ENCODE measurements at places on chromosomes 3 and 15. TPM values are rescaled to one million over a fixed set of nuclear protein-coding genes. Genes with fewer than 3 reads are reported as not detected.
A peak's percentile ranks its signal among the peaks of the same experiment; 100 is the strongest.

DNA sequence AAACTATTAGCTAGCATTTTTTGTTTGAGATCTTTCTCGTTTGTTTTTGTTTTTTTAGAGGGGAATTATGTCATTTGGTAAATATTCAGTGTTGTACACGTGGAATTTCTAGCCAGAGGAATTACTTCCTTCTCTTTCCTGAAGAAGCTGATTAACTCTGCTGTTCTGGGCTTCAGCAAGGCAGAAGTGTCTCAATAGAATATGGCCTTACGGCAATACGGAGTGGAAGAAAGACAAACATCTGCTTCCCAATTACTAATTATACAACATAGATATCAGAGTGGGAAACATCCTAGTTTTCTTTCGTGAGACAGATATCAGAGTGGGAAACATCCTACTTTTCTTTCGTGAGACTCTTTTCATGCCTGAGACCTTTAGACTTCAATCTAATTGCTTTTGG lies 11.9 kb downstream of the P3H2 start:
- DNase-seq = no peak

GRCh38 chr15:38129531-38130204 lies 123.0 kb upstream of the SPRED1 start:
- peak; percentile 68 for DNase-seq

- DNase-seq = no peak
These were observed 32.1 kb downstream of the KIF7 start for GRCh38 chr15:89623165-89623564.

DNA sequence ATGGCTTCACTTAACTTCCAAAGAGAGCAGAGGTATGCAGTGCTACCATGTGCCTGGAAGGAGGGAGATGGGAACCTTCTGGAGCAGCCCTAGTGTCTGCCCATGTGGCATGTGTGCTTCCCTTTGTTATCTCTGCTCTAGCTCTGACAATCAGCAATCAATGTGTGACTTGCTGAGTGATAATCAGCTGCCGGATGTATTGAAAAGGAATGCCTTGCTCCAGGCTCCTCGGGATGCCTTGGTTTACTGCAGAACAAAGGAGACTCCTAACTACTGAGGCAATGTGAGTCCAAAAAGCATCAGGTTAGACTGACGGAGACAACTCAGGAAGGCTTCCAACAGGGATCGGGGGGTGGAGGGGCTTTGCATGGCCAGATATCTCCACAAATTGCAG lies 36.0 kb upstream of the CORO2B start:
- DNase-seq = no peak

- peak; percentile 4 for DNase-seq
These were observed 19.3 kb downstream of the IQSEC1 start for GRCh38 chr3:13053893-13054292.

DNA sequence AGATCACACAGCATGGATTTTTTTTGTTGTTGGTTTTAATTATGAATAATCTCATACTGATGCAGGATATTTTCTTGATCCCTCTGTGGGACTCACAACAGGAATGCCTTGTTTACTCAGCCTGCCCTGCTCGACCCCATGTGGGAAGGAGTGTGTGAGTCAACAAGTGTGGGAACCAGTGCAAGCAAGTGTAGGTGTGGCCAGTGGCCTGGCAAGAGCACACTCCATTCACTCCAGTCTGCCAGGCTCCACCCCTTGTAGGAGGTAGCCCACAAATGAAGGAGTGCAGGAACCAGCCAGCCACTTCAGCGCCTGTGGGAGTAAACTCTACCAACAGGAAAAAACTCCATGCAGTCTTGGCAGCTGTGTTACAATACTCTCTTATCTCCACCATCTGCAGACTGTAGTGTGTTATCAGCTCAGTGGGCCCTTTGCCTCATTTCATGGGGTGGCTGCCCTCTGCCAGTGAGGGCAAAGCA lies 393.6 kb downstream of the OTOL1 start:
- DNase-seq = no peak

- no peak for DNase-seq
These were observed 51.4 kb downstream of the FAM43A start for GRCh38 chr3:194736896-194737600.

DNA sequence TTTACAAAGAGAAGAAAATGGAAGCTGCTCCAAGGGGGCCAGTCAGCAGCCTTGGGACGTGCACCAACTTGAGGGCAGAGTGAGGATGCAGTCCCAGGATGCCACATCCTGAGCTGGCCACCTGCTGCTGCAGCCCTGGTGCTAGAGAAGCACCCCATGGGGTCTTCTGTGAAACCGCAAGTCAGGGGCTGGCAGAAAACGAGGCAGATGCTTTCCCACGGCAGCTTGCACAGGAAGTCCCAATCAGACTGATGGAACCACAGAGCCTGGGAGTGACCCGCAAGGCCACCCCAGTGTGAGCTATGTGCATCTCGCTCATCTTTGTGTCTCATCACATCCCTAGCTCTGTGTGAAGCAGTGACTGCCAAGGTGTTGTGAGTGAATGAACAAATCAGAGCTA lies 76.5 kb downstream of the NUP210 start:
- DNase-seq = no peak

DNA sequence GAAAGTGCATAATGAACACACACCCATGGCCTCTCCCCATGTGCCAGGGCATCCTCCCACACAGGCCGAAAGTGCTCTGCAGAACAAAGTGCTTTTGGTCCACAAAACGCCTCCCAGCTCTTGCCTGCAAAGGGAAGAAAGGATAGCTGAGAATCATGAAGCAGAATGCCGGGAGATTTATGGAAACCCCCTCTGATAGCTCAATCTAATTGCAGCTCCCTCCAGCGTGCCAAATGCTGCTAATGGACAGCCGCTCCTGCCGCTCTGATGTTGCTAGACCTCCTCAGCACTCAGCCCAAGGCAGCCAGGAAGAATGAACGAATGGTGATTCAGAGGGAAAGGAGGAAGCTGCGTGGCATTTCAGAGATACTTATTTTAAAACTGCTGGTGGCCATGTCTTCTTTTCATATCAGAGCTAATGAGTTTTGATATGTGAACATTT lies 145.3 kb downstream of the TJP1 start:
- no peak for DNase-seq

DNA sequence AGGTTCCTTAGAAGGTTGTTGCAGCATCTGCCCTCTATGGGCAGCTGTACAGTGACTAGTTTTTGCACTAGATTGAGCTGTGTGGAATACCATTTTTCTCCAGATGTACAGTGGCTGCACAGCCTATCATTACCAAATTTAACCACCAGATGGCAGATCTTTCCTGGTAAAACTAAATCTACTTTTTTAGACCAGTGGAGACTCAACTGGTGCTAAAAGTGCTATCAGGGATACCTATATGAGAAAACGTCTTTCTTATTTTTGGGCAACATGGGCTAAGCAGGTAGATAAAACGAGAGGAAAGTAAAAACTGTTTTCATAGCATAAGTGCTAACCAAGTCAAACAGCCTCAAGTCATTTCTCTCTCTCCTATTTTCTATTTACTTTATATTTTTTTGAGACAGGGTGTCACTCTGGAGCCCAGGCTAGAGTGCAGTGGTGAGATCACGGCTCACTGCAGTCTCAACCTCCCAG lies 21.2 kb downstream of the IGSF10 start:
- DNase-seq = no peak

GRCh38 chr3:138448631-138449030 lies 14.2 kb downstream of the ESYT3 start:
- no peak for DNase-seq

- no peak for DNase-seq
These were observed 2.4 kb downstream of the CCNDBP1 start for GRCh38 chr15:43187544-43188155.

DNA sequence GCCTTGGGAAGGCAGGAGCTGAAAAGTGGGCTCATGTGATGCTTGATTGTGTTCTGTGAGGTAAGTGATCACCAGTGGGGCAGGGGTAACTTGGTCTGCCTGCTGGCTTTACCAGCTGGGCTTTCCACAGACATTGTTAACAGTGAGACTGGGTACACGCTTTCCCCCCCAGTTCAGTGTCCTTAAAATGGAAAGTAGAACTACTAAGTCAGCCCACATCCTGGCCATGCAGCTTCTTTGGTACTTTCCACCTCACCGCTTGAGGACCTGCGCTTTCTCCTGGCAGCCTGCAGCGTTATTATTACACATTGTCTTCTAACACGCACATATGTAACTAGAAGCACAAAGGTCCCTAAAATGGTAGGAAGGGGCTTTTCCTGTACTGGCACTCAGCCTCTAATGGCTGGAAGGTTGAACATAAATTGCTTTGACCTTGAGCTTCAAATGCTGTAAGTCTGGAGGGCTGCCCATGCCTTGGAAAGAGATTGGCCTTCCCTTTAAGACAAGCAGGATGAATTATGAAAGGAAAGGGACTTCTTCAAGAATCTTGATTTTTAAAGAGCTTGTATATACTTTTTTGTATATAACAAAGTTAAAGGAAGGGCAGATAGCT lies 216.1 kb upstream of the ROPN1 start:
- no peak for DNase-seq

DNA sequence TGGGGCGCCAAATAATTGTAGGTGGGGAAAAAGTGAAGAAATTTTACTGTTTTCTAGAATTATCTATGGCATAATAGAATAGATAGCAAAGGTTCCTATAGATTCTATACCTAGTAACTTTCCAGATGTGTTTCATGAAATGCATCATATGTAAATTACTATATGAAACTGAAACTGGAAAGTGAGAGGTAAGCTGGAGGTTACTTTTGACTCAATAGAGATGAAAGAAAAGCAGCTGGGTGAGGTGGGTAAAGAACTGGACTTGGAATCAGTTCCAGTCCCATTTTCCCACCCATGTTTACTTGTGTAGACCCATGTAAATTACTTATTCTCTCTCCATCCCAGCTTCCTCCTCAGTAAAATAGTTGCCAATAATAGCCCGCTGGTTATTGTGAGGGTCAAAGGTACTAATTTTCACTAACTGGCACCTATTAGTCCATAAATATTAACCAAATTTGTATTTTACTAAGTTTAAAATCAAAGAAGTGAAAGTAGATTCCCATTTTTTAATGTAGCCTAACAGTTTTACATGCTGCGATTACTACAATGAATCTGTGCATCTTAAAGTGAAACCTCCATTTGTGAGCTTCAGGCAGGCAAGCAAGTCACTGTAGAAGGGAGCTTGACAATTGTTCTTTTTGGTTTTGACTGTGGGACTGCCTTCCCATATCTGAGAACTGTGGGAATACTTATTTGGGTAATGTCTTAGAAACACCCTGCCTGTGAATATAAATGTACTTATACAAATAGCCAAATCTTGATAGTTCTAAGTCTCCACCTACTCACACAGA lies 312.1 kb downstream of the SLC9A9 start:
- no peak for DNase-seq

DNA sequence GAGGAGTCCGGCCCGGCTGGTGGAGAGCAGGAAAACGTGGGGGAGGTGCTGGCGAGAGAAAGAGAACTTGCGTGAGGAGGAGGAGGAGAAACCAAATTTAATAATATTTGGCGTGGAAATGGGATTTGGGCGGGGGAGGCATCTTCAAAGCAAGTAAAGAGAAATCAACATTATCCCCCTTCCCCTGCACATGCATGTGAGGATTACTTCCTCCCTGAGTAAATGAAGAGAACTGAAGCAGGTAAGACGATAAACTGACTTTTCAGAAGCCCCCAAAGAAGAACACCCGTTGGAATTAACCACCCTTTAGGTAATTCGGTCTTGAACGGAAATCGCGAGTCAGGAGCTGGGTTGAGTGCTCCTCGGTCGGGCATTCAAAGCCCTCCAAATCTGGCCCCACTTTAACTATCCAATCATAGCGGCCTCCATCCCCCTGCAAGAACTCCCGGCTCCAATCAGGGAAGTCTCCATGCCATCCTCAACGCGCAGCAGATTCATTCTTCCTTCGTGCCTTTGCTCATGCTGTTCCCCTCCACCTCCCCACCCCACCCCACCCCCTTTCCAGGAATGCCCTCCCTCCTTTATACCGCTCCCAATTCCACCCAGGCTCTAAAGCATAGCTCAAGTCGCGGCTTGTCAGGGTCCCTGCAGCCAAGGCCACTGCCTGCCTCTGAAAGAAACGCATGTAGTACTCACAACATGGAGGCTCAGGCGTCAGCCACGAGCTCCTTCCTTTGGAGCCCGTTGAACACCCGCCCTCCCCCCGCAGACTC lies 545 bp upstream of the RFX7 start:
- DNase-seq = peak; percentile 54

The ABI3BP gene
- 6.7 TPM for total RNA-seq

The RPL22L1 gene
- total RNA-seq = 19.6 TPM

The PRTG gene
- 1.1 TPM for total RNA-seq
